ENCODE measurements at places on chromosomes 4 and X.

DNA sequence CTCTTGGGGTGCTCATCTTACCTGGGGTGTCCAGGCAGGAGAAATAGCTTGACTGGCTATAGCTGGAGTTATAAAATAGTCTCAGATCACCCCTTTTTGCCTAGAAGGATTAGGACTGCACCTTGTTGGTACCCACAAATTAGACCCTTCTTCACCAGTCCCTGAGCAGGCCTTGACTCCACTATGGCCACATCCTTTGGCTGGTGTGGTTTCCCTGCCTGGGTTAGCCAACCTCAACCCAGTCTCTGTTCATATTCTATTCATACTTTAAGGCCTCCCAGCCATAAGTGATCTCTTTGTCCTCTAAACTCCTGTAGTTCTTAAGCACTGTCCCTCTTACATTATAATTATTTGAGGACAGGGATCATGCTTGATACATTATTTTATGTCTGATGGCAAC is 69.4 kb downstream of the ARX start:
- no peak for DNase-seq

DNA sequence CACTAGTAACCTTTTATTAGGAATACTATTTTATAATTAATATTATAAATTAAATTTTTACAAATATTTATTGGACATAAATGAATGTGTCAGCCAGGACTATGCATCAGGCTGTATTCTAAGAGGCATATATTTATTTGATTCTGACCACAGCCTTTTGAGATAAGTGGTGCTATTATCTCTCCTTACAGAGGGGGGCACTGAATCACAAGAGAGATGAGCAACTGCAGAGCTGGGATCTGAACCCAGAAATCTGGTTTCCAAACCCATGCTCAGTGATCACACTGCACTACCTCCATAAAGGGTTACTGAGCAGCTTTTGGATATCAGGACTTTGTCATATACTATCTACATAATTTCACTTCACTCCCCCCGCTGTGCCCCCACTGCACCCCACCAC is 322.0 kb downstream of the TMA16 start:
- DNase-seq: no peak

DNA sequence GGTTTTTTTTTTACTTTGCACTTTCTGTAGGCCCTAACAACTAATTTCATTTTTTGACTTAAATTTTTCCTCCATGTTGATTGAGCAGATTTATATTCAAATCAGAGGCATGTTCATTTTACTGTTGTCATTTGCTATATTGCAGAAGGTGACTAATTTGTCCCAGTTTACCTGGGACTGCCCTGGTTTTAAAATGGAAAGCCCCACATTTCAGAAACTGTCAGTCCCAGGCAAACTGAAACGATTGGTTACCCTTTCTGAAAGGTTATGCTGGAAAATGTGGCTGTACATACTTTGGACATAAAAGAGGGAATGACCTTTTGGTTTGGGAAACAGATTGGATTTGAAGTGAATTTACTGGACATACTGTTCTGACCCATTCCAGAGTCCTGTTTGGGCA is 160.0 kb downstream of the SPCS3 start:
- DNase-seq: no peak

GRCh38 chr4:13118633-13119032 is 365.5 kb downstream of the RAB28 start:
- DNase-seq: peak; percentile 41

- no peak for DNase-seq
These were observed 7.8 kb downstream of the ZCCHC4 start for GRCh38 chr4:25320336-25320735.

DNA sequence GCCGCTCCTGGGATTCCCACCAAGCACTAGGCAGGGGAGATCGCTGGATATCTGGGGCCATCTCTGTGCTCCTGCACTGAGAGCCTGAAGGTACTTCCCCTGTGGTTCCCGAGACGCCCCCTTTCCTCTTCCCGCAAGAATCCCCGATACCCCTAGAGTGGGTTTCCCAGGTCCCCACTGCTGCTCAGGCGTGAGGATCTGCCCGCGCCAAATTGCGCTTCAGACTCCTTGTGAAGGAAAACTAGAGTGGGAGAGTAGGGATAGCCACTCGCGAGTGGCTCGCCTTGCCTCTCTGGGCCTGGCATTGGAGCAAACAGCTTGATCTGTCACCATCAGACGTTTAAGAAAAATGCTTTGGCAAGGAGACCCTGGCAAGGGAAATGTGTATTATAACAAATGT is 1.5 kb downstream of the IL1RAPL2 start:
- DNase-seq: no peak

GRCh38 chr4:124183926-124184325 is 528.6 kb downstream of the ANKRD50 start:
- no peak for DNase-seq

GRCh38 chrX:76920607-76921006 is 493.1 kb downstream of the MAGEE1 start:
- DNase-seq: no peak

DNA sequence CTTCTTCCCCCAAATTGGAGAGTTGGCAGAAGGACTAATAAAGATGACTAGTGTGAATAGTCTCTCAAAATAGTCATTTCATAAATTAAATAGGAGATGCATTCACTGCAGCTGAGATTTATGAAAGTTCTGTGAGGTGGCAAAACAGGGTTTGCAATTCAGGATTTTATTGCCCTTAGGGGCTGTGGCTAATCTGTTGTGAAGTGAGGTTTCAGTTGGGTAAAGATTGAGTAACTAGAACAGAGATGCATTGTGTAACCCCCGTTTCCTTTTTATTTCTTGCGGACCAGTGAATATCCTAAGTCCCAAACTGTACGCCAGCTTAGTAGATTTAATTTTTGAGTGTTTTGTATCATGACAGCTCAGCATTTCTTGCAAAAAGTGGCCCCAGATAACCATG is 16.2 kb upstream of the SCRG1 start:
- DNase-seq: no peak

- no peak for DNase-seq
These were observed 101.8 kb downstream of the HMX1 start for GRCh38 chr4:8769645-8770517.

- no peak for DNase-seq
These were observed 621.8 kb upstream of the GALNT7 start for GRCh38 chr4:172546782-172547181.

DNA sequence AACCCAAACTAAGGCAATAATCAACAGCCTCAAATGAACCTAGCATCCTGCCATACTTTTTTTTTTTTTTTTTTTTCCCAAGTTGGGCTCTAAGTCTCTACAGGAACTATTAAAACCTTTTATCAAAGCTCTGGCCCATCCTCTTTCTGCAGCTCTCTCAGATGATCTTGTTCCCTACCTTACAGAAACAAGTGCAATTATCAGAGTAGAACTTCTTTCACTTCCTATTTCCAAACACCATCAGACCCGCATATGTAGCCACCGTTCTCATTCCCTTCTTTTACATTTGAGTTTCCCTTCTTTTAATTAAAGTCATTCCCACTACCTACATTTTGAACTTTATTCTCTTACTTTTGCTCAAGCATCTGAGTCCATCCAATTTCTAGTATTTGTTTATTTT is 690.6 kb downstream of the DMD start:
- no peak for DNase-seq

GRCh38 chr4:102826105-102826889 is 1.1 kb downstream of the UBE2D3 start:
- no peak for DNase-seq

DNA sequence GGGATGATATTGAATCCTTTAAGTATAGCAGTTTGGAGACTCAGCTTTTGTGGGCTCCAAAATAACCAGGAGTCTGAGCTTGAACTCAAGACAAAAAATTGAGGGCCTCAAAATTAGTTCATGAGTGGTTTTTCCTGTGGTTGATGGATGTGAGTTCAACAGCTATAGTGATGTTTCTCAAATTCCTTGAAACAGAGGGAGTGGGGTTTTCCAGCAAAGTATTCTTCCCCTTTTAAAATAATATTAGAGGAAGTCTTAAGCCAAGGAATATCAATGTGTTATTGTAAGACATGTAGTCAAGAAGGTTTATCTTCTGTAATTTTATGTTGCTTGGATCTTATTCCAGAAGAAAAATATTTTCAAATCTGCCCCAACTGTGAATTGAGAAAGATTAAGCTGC is 10.6 kb downstream of the OTC start:
- no peak for DNase-seq

- no peak for DNase-seq
These were observed 18.2 kb downstream of the GPRASP1 start for GRCh38 chrX:102669526-102669925.

DNA sequence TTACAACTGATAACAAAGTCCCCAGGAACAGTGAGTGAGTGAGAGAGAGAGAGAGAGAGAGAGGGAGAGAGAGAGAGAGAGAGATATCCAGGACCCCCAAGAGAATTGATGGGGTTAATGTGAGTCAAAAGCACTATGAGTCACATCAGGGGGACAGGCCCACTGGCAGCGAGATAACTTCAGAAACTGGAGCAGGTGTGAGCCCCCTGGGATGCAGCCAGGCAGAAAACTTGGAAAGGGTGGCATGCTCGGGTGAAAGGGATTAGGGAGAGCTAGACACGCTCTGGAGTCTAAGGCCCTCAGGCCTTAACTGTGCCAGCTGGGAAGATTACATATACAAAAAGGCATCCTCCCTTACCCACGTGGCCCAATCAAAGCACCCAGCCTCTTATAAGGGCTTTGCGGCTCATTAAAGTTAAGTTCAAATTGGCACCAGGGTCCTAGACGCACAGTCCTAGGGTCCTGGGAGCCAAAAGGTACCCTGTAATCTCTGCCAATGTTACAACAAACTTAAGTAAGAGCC is 841 bp downstream of the ACOT9 start:
- no peak for DNase-seq

Measured in NCI-H1417 treated with DMSO at 0.1 percent for 48 hours (cell line).